ENCODE measurements at places on chromosomes 5 and 9.

DNA sequence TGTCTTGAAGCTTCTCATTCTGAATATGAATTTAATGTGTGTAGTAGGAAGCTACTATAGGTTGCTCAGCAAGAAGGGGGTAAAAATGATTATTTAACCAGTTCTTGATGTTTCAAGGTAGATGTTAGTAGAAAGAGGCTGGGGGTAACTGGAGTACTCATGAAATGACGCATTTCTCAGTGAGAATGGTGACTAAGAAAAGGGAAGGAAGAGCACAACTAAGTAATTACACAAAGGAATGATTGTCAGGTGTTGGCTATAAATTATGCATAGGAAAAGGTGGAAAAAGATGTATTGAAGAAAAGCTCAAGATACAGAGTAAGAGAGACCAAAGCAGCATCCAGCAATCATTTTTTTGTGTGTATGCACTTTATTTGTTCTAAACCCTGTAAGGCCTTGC lies 1.4 kb upstream of the PSIP1 start:
- no peak for DNase-seq

DNA sequence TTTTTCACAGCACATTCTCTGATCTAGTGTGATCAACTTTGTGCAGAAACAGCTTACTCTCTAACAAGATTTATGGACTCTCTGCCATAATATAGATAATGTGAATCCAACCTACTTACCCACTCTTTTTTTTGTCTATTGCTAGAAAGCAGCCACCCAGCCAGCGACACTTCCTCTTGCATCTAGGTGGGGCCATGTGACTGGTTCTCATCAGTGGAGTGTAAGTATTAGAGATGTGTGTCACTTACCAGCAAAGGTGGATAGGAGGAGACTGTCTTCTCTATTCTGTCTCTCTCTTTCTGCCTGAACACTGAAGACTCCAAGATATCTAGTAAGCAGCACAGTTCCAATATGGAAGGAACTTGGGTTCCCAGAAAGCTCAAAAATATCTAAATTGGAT lies 174.8 kb downstream of the MCTP1 start:
- no peak for DNase-seq

GRCh38 chr5:167726642-167727041 lies 564.8 kb upstream of the WWC1 start:
- DNase-seq: no peak

DNA sequence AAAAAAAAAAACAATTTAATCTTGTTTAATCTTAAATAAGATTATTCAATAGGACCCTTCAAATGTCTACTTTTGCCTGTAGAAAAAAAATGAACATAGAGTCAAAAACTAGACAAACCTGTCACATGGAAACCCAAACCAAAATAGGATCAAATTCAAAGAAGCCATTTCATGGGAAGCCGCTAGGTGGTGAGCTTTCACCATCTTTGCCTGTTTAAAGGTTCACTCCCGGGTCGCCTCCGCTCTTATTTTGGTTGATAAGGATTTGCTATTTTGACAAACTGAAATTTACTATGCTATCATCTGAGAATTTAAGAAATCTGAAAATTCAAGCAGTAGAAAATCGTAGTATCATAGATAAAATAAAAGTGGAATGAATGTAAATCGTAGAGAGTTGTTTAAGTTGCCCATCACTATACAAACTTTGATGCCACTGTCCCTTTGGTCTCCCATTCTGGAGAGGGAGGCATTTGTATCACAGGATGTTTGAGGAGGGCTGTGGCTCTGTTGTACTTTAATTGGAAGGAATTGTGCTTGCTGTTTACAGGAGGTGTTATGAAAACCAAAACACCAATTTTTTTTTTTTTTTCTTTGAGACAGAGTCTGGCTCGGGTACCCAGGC lies 43.5 kb upstream of the DNAH5 start:
- peak; percentile 21 for DNase-seq
